MV-4-11 (cell line): ENCODE measurements at places on chromosomes 3 and 15.
A peak's percentile ranks its signal among the peaks of the same experiment; 100 is the strongest.

DNA sequence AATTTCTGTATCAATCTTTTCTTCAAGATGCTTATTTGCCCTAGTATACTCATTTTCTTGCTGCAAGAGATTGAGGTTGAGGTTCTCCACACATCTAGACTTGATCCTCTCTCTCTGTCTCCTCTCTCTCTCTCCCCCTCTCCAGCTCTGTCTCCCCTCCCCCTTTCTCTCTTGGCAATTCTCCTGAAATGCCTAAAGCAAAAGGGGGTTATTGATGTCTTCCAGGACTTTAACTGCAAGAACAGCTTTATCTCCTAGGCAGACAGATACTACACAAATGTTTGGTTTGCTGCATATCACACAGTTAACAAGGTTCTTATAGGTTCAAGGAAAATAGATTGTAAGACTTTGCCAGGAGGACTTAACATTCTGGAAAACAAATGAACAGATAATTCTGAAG is 52.1 kb downstream of the TMEM212 start:
- DNase-seq = no peak

DNA sequence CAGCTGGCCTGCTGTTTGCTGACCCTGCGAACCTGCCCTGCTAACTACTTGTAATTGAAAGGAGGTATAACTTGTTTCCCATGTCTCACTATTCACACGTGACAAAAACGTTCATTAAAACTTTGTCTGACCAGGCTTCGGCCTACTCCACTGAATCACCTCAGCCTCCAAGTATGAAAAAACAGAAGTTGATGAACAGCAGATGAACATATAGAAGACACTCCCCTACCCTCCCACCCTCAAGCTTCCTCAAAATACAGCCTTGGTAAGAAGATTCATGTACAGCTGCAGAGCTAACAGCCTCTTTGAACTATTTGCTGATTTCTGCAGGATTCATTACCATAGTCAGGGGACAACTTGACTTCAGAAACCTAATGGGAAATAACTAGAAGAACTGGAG is 10.7 kb downstream of the RBM15B start:
- peak; percentile 91 for DNase-seq

- DNase-seq = no peak
Measured at GRCh38 chr3:143121241-143122088, 1.9 kb downstream of the CHST2 start.

- no peak for DNase-seq
Measured at GRCh38 chr3:5238545-5238944, 51.0 kb downstream of the EDEM1 start.

GRCh38 chr3:66083096-66083678 is 44.5 kb upstream of the MAGI1 start:
- DNase-seq = no peak

GRCh38 chr3:72997421-72997961 is 880 bp downstream of the PPP4R2 start:
- DNase-seq = peak; percentile 66

- DNase-seq = no peak
Measured at GRCh38 chr3:119177321-119177720, 3.9 kb downstream of the UPK1B start.

DNA sequence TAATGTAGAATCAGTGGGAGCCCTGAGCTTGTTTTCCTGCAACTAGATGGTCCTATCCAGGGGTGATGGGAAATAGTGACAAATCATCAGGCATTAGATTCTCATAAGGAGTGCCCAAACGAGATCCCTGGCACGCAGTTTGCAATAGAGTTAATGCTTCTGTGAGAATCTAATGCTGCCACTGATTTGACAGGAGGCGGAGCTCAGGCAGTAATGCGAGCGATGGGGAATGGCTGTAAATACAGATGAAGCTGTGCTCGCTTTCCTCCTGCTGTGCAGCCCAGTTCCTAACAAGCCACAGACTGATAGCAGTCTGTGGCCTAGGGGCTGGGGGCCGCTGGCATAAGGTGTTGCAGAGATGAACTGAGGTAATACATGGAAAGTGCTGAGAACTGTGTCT is 28.3 kb upstream of the TMEM42 start:
- DNase-seq = no peak

- no peak for DNase-seq
Measured at GRCh38 chr3:123202451-123202850, 708 bp downstream of the SEC22A start.

DNA sequence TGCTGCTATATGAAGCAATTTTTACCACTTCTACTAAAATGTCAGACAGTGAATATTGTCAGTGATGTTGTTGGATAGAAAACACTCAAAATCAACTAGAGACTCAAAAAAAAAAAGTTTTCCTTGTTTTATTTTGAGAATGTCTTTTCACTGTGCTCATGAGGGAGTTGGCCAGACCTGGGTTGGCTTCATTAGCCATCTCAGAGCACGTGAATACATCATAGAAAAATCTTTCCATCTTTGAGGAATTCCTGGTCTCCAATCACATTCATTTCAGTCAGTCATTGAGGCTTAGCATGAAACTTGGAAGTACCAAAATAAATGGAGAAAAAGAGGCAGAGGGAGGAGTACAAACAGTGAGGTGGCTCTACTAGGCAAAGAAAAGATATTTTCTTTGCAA is 57.6 kb upstream of the CMSS1 start:
- DNase-seq = no peak

DNA sequence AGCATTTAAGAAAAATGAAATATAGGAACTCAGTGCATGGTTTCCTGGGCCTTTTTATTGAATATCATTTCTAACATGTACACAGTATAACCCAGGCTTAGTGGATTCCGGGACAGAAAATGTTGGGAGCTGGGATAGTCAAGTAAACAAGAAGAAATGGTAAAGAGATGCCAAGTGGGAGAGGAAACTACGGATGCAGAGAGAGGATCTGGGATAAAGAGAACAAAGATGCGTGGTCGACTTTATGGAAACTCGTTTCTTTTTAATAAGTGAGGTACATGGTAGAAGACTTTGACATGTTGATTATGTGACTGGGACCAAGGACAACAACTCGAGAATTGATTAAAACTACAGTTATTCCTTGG is 1.2 kb upstream of the GPR176 start:
- DNase-seq = no peak

GRCh38 chr3:8470801-8471200 is 30.8 kb upstream of the LMCD1 start:
- DNase-seq = no peak

DNA sequence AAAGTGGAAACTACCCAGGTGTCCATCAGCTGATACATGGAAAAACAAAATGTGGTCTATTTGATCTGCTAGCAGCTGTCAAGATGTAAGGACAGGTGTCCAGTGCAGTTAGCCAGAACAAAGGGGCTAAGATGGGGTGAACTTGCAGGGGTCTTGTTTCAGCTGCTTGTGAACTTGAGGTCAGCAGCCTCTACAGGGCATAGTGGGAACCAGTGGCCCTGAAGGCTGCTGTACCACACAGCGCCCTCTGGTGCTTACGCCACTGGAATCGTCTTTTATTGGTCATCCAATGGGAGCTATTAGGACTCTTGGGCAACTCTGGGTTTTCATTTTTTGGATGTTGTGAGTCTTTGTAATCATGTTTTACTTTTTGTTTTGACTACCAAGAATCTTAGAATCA is 62.2 kb upstream of the CTSH start:
- peak; percentile 75 for DNase-seq

- DNase-seq = no peak
Measured at GRCh38 chr3:194270627-194271459, 80.3 kb downstream of the CPN2 start.

DNA sequence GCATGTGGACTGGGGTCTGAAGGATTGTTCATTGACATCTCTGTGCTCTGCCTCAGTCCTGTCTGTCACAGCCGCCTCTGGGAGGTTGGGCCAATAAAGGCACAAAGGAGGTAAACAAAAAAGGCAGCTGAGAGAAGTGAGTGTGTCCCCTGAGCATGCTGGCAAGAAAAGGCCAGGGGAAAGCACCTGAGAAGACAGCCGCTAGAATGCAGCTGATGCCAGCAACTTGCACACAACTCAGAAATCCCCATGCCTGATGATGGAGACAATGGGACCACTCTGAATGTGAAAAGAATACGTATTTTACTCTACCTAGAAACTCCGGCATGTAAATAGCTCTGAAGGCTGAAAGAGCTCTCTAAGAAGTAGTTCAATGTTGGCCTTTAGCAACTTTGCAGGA is 118.7 kb downstream of the KCNH8 start:
- no peak for DNase-seq

- DNase-seq = no peak
Measured at GRCh38 chr3:122094125-122094524, 39.0 kb downstream of the CD86 start.

DNA sequence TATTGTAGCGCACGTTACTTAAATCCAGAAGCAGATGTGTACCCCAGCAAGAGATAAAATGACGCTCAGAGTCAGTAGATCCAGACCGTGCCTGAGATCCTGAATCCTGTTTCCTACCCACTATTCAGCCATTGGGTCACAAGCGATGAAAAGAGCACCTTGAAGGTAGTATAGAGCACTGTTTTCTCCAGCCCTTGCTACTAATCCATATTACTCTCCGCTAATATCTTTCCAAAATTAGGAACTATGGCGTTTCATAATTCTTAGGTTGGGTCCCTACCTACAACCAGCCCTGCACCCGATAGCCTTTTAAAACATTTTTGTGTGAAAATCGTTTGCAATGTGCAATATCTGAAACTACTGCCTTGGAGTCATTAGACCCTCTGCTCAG is 596 bp downstream of the BTD start:
- DNase-seq = no peak

DNA sequence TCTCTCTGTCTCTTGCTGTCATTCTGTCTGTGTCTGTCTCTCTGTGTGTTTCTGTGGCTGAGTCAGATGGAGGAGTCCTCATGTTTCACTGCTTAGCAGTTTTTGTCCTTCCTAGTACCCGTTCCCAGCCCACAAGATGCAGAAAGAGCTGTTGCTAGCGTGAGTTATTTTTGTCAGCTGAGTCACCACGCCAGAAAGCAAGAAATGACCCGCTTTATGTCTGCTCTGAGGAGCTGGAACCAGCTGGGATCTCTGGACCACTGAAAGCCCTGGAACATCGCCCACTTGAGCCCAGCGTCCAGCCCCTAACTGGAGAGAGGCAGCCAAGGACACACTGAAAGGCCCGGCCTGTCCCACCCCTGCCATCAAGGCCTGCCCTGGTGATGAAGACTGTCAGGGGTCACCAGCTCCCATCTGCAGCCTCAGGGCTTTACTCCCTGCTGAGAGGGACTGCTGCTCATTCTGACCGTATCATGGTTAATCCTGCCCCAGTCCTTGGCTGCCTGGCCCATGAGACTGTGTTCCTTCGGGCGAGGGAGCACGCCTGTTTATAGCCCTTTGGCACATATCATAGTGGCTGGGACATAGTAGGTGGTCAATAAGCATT is 101.7 kb upstream of the TPM1 start:
- peak; percentile 94 for DNase-seq

DNA sequence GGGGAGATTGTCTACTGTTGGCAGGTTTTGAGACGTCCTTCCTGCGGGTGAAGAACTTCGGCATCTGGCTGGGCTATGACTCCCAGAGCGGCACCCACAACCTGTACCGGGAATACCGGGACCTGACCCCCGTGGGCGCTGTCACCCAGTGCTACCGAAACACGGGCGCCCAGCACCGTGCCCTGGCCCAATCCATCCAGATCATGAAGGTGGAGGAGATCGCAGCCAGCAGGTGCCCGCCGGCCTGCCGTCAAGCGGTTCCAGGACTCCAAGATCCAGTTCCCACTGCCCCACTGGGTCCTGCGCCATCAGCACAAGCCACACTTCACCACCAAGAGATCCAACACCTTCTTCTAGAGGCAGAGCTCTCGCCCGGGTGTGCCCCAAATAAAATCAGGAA is 194.9 kb upstream of the EPHA6 start:
- no peak for DNase-seq

DNA sequence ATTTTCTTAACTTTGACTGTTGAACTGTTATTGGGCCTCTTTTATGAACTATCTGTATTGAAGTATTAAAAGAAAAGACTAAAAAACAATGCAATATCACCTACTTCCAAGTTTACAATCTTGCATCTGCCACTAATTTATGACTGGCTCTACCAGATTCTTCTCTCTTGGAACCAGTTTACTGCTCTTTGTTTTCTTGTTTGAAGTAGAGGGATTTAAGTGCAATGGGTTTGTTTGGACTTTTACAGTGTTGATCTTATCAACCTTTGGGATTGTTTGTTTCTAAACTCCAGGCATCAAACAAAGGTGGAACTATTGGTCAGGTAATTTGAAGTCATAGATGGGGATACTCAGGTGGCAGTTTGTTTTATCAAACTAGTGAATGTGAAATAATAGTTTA is 43.0 kb upstream of the MEIS2 start:
- DNase-seq = no peak

DNA sequence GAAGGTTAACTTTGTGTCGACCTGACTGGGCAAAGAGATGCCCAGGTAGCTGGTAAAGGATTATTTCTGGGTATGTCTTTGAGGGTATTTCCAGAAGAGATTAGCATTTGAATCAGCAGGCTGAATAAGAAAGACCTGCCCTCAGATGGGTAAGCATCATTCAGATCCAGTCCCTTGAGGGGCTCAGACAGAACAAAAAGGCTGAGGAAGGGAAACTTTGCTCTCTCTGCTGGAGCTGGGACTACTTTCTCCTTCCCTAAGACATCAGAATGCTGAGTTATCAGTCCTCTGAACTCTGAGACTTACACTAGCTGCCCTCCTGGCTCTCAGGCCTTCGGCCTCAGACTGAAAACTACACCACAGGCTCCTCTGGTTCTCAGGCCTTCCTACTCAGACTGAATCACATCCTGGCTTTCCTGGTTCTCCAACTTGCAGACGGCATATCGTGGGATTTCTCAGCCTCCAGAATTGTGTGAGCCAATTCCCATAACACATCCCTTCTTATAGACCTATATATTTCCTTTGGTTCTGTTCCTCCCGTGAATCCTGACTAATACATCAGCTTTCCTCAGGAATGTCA is 982.9 kb downstream of the TUSC7 start:
- no peak for DNase-seq

DNA sequence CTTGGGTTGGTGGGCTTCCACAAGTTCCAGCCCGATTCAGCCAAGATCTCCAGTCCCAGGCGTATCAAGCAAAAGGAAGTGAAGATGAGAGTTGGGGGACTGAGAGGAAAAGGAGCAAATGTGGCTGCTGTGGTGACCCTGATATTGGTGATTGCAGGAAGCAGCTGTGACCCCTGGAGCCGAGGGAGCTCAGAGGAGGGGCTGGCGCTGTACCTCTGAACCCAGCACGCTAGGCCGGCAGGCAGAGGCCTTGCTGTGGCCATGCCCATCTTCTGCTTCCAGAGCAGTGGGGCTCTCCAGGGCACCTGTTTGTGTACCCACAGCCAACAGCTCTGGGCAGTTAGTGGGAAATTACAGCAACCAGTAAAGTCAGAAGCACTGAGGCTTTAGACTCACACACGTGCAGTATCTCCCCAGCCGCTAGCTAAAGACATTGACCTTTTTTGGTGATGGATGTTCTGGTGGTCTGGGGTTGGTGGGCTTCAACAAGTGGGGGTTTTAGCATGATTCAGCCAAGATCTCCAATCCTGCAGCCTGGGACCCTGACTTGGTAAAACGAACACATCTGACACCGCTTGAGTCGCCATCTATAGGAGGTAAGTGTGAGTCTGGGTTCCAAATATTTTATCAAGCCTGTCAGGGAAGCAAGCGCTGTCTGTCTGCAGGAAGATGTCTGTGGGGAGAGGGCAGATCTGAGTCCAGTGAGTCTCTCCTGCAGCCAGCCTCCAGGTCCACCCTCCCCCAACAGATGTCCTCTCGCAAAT is 33.1 kb downstream of the TM2D3 start:
- peak; percentile 22 for DNase-seq

- no peak for DNase-seq
Measured at GRCh38 chr3:126390751-126391150, 4.0 kb upstream of the CFAP100 start.

GRCh38 chr3:126718561-126719445 is 14.8 kb downstream of the CHCHD6 start:
- DNase-seq = no peak

GRCh38 chr3:50523279-50523811 is 19.9 kb upstream of the CACNA2D2 start:
- DNase-seq = no peak
